ENCODE measurements at places on chromosomes 4 and X.

- no peak for DNase-seq
These were observed 236.8 kb upstream of the VCX start for GRCh38 chrX:7606039-7606652.

- no peak for DNase-seq
These were observed 70.8 kb upstream of the FSTL5 start for GRCh38 chr4:162234595-162234994.

DNA sequence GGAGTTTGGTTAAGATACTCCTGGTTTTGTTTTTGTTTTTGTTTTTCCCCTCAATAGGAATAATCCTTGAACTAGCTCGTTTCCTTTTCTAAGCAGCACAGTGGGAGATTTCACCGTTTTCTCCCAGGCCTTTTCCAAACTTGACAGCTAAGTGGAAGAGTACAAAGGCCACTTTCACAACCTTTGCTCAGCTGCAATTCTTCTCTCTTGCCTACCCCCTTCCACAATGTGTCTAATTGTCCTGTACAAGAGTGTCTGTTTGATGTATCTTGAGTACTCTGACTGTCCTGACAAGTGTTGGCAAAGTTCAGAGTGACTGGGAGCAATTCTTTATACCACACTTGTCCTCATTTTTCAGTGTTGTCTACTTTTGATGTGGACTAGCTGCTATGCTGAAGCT lies 674.3 kb upstream of the AMOT start:
- peak; percentile 0 for DNase-seq

DNA sequence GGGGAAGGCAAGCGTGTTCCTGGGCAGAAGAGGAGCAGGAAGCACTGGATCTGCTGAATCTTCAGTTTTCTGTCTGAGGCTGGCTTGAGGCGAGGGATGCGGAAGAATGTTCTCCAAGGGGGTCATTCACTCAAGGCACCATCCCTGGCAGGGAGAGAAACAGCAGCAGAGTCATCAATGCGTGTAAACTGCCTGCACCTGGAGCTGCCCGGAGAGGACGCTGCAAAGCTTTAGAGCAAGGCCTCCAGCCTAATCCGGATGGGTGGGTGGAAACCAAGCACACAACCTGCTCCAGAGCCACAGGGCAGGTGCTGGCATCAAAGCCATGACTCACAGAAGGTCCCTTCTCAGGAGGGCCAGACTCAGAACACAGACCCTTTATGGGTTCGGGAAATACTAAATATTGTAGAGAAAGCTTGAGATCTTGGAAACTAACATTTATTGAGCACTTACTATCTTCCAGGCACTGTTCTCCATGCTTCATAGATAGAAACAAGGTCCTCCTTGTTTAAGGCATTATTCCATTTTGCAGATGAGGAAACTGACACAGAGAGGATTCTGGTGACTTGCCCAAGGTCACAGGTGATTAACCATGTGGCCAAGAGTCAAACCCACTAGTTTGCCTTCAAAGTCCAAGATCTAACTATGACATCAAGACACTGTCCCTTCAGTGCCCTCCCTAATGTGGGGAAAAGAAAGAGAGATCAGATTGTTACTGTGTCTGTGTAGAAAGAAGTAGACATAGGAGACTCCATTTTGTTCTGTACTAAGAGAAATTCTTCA lies 7.7 kb downstream of the PROM1 start:
- peak; percentile 41 for DNase-seq

DNA sequence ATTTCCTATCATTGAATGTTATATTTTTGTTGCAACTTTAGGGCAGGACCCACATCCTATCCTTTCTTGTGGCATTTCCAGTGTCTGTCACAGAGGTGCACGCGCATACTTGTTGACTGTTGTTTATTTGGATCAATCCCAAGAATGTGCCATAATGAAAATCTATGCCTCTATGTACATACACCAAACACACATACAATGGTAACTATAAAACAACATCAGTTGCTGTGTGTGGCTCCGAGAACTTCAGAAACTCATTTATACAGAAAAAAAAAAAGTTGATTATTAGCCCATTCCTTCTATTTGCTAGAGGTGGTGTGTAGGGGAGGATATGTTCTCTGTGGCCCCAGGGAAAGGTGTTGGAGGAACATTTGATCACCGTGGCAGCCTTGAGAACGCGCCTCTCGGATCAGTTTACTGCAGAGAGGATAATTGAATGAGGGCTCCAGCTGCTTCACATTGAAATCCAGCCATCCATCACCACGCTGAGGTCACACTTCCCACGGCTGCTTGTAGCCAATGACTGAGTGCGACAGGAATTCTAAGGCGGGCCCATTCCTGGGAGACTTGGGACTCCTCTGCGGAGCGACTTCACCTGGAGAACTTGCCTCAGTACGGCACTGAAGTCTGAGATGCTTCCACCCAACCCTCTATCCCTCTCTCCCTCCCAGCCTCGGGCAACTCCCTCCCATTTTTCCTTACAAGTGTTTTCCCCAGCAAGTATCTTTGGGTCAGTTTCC lies 19.5 kb downstream of the SMPX start:
- peak; percentile 91 for DNase-seq

Data from mesendoderm (in vitro differentiated cells).